ENCODE measurements at places on chromosomes 2 and 18. TPM values are rescaled to one million over a fixed set of nuclear protein-coding genes. Genes with fewer than 3 reads are reported as not detected.

HNMT gene
- 3.6 TPM for total RNA-seq

DOK6 gene
- total RNA-seq = 0.50 TPM

FBXO36 gene
- 3.4 TPM for total RNA-seq

TMEM18 gene
- total RNA-seq = 22.3 TPM

CKAP2L gene
- total RNA-seq = 20.7 TPM

MSTN gene
- not detected for total RNA-seq

CAMKMT gene
- 18.6 TPM for total RNA-seq

UGT1A3 gene
- total RNA-seq = not detected

SP5 gene
- not detected for total RNA-seq

ALPG gene
- 0.56 TPM for total RNA-seq

CEP76 gene
- 14.3 TPM for total RNA-seq

NOP58 gene
- total RNA-seq = 133 TPM

GTF3C2 gene
- 129 TPM for total RNA-seq

SRD5A2 gene
- not detected for total RNA-seq

CYS1 gene
- total RNA-seq = 0.13 TPM

ABCB6 gene
- total RNA-seq = 49.9 TPM

CLEC4F gene
- not detected for total RNA-seq

DYSF gene
- 8.5 TPM for total RNA-seq

ZNF385B gene
- total RNA-seq = 2.9 TPM

ERFE gene
- total RNA-seq = 2.5 TPM

HJURP gene
- total RNA-seq = 56.6 TPM

UGT1A7 gene
- total RNA-seq = not detected

All from H1 (cell line).